ENCODE measurements at places on chromosomes 12 and 14. TPM values are rescaled to one million over a fixed set of nuclear protein-coding genes. Genes with fewer than 3 reads are reported as not detected.

DNA sequence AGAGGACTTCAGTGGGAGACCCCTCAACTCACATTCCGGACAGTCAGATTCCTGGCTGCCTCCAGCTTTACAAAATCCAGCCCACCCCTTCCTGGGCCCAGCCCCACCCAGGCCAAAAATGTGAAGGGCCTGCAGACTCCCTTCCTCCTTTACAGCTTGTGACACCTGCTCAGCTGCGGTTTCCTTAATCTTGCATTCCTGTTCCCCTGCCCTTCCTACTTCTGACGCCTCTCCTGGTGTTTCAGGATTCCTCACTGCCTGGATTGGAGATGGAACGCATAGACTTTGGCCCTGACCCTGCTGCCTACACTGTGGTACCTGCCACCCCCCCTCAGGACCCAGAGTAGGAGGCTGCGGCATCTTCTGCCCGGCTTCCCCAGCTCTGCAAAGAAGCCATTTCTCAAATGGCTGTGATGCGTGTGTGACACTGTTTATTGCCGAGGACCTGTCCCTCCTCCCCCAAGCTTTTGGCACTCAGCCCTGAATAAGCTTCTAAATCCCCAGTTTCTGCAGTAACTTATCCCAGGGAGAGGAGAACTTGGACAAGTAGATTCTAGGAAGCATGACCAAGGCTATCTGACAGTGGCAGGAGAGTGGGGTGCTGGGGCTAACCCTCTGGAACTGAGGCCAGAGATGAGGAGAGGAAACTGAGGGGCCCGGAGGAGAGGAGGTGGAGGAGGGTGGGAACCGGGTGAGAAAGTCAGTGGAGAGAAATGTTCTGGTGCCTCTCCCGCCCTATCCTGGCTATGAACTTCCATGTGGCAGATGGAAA, 24.9 kb upstream of the BCDIN3D start:
- no peak for DNase-seq

DNA sequence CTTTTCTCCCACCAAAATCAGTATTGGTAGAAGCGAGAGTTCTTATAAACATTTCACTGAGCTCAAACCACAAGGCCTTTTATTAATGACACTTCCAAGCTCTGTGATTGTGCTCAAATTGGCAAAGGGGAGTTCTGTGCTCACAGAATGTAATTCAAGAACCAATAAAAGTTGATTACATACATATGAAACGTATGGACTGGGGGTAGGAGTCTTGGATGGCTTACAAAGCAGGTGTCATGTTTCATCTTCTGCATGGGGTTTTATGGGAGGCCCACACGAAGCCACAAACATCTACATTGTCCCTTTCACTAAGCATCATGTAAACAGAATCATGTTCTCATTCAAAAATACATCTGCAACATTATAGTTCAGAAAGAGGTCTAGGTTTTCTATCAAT, 828.3 kb downstream of the VRK1 start:
- no peak for DNase-seq

- DNase-seq, result no peak
These were observed 117.4 kb downstream of the DAD1 start for GRCh38 chr14:22471545-22472121.

GRCh38 chr12:30012816-30013450, 229.2 kb upstream of the TMTC1 start:
- DNase-seq, result no peak

PTPRB gene
- 3.1 TPM for total RNA-seq

DNA sequence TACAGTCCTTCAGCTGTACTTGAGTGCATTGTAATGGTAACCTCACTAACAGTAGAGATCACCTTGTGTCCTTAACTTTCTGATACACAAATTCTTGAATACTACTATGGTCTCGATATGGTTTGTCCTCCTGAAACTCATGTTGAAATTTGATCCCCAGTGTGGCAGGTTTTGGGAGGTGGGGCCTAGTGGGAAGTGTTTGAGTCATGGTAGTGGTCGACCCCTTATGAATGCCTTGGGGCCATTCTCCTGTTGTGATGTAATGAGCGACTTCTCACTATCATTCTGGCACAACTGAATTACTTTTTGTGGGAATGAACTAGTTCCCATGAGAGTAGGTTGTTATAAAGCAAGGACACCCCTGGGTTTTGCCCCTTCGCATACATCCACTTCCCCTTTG, 52.3 kb downstream of the IPO8 start:
- DNase-seq, result no peak

DNA sequence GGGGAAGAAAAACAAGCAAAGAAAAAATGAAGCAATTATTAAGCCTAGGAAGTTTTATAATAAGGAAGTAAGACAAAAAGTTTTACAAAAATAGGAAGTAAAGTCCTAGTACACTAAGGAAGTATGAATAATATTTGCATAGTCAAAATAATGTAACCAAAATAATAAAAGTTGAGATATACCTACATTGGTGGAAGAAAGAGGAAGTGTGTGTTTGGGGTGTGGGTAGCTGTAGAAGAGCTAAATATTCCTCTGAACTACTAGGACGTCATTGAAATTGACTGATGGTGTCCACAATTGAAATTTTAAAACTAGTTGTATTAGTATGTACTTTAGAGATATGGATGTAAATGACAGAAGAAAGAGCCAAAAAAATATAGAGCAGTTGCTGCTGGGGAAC, 228.4 kb upstream of the OTX2 start:
- no peak for DNase-seq

DNA sequence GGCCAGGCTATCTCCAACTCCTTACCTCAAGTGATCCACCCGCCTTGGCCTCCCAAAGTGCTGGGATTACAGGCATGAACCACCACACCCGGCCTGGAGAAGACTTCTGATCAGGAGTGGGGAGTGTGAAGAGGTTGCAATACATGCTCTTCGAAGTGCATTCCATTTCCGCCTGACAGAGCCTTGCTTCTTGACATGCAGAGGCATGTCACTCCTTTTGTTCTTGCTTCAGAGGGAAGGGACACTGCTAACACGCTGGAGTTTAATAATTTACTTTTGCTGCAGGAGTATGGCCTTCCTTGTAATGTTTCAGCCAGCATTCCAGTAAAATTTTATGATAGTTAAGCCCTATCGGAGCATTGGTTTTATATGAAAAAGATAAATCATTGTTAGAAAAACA, 74.9 kb downstream of the SLC25A47 start:
- DNase-seq, result no peak

GRCh38 chr12:124388679-124389137, 93.8 kb downstream of the RFLNA start:
- peak; percentile 77 for DNase-seq

KLHDC1 gene
- total RNA-seq, result 1.5 TPM

DNA sequence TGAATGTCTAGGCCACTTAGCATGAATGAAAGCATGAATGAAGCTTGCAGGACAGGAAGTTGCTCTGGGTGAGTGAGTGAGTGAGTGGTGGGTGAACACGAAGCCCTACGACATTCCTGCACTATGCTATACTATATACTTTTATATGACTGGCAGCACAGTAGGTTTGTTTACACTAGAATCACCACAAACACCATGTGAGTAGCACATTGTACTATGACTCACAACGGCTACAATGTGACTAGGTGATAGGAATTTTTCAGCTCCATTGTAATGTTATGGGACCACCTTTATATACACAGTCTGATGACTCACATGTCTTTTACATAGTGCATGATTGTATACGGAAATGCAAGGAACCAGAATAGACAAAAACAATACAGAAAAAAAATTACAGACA, 1480.2 kb downstream of the AACS start:
- no peak for DNase-seq

DNA sequence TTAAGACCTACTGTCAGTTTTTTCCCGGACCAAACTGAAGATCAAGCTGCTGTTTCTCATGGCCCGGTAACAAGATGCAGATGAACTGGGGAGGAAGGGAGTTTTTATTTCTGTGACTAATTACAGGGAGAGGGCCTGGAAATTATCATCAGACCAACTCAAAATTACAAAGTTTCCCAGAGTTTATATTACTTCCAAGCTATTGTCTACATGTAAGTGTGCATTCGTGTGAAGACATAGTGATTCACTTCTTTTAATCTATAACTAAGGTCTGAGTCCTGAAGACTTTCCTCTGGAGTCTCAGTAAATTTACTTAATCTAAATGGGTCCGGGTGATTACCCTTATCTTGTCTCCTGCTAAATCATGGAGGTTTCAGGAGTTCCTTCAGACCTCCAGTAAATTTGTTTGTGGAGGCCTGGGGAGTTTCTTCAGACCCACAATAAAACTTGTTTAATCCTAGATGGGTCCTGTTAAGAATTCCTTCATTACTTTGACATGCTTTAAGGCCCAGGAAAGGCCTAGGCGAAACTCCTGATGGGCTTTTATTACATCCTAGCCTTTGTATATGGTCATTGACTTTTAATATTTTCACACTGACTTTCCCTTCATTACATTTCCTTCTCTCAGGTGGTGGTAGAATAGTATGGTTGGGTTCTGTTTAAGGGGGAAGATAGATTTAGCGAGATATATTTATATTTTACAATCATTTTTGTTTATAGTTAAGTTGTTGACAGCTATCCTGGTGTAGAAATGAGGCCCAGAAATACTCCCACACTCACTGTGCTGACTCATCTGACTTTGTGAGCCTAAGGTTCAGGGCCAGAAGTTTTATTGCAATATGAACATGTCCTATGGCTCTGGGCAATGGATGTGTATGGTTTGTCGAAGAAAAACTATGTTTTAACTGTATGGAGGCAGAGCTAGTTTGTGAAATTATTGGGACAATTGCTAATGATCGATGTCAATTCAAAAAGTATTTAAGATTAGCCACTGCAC, 627.0 kb upstream of the FBXO33 start:
- DNase-seq, result no peak

DNA sequence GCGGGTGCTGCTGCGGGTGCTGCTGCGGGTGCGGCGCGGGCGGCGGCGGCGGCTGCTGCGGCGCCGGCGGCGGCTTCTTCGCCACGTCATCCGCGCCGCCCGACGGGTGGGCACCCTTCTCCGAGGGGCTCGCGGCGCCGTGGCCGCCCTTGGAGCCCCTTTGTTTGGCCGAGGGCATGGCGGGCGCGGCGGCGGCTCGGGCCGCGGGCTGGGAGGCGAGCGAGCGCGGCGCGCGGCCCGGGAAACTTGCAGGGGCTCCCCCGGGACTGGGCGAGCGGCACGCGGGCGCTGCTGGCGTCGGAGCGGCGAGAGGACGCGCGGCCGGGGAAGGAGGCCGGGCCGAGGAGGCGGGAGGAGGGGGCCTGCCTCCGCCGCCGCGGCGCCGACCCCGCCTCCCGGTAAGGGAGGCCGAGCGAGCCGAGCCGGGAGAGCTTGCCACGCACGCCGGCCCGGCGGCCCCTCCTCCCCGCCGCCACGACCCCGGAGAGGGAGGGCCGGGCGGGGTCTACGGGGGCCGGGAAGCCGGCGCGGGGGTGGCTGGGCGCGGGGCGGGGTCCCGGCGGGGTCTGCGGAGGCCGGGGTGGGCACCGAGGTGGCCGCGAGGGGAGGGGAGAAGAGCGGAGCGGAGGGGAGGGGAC, at the start of gene CKAP4:
CKAP4 (minus strand) TSS at position 347 of the 638 bp plus-strand sequence; CDS start at position 178, 169 bp downstream.
- peak; percentile 43 for DNase-seq

DNA sequence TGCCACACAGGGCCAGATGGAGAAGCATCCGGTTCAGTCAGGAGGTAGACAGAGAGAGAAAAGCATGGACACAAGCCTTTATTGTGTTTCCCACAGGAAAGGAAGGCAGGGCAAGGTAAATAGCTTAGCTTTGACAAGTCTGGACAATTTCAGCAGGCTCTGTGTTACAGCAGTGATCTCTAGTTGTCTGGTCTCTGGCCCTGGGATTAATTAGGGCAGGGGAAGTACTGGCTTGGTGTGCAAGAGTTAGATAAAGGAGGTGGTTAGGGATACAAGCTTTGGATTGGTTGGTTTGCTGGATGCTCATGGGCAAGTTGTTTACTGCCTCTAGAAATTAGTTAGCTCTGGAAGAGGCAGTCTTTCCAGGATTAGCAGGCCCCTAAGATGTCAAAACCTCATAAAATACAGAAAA, 15.1 kb upstream of the NGDN start:
- no peak for DNase-seq

- peak; percentile 3 for DNase-seq
These were observed 57.5 kb upstream of the PIWIL1 start for GRCh38 chr12:130280231-130280630.

LPAR5 gene
- not detected for total RNA-seq
